Amygdala (tissue), 56 donors: ENCODE measurements at places on chromosomes 2 and 18.
A peak's percentile ranks its signal among the peaks of the same experiment; 100 is the strongest.

DNA sequence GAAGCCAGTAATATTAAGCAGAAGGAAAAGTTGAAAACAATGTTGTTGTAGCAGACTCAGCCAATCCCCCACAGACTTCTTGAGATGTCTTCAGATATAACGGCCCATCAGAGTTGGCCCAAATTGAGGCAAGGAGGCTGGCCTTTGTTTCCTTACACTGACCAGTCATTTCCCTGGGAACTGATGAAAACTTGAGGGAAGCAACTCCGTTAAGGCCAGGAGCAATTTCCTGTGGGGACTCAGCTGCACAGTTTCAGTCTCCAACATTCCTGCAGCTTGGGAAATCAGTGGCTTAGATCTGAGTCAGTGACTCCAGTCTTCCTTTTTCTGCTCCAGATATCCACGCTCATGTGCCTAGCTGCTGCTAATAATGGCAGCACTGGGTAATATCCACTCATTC is 75.7 kb downstream of the FTCDNL1 start:
- no peak for DNase-seq

- DNase-seq: no peak
These were observed 77.6 kb upstream of the RBM44 start for GRCh38 chr2:237720957-237721356.

GRCh38 chr18:72935744-72936143 is 68.0 kb upstream of the NETO1 start:
- DNase-seq: no peak

DNA sequence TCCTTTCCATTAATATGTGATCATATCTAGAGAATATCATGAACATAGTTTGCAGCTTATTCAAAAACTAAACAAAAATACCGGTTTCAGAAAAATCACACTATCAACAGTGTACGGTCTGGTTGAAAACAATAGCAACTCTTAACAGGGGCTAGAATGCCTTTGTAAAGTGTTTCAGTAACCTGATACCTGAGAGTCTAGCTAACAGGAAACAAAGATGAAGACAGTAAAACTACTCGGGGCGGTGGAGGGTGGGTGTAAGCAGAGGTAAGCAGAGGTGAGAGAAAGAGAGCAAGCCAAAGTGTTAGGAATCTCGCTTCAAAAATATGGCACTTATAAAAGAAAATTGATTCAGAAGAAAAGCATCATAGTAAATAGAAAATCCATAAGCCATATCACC is 109.0 kb upstream of the RGPD4 start:
- no peak for DNase-seq

- no peak for DNase-seq
These were observed 47.7 kb upstream of the SELENOI start for GRCh38 chr2:26298286-26298637.

DNA sequence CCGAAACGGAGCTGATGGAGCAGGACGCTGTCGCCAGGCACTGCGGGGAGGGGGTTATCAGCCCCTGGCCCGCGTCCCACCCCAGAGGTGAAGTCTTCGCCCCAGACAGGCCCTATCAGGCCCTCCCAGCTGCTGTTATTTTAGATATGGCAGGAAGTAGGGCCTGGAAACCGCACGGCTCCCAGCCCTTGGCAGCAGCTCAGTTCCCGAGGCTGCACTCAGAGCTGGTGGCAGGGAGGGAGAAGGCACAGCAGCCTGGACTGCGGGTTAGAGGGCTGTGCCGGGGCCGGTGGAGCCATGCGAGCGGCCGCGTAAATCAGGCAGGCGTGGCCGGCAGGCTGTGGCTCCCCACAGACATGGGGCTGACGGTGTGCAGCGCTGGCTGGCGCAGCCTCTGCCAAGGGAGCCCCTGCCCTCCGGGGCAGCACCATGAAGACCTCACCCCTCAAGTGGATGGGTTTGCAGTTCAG is 111.4 kb downstream of the NFATC1 start:
- peak; percentile 55 for DNase-seq

DNA sequence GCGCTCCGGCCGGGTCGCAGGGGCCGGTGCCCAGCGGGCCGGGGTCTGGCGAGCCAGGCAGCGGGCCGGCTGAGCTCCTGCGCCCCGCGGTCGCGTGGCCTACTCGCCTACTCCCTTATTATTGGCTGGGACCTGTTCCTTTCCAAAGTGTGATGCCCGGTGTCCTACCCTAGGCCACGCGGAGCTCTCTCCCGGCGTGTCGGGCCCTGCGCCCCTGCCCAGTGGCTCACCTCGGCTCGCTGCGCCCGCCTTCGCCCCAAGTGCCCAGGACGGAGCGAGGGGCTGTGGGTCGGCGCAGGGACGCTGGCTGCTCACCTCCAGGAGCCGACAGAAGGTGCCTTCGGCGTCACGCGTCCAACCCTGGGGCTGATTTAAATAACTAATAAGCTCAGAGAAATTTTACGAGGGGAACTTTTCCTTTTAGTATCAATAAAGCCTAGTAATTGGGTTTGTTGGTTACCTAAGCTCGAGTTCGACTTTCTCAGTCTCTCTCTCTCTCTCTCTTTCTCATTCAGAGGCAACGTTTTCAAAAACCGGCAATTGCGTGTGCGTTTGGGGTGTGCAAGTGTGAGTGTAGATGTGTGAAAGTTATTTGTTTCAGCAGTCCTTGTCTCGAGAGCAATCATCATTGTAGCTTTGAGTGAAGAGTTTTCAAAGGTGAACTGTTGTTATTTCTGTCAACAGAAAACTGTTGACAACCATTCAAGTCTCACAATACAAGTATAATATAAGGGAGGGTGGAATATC is 7.0 kb upstream of the SATB2 start:
- no peak for DNase-seq

DNA sequence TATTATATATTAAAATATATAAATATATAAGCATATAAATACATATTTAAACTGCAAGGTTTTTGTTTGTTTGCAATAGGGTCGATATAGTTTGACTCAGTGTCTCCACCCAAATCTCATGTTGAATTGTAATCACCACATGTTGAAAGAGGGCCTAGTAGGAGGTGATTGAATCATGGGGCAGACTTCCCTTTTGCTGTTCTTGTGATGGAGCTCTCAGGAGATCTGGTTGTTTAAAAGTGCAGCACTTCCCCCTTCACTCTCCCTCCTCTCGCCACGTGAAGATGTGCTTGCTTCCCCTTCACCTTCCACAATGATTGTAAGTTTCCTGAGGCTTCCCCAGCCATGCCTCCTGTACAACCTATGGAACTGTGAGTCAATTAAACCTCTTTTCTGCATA is 2137.3 kb upstream of the CELF4 start:
- no peak for DNase-seq

- no peak for DNase-seq
These were observed 20.4 kb downstream of the GRHL1 start for GRCh38 chr2:9971890-9972289.

GRCh38 chr18:4017480-4017879 is 437.6 kb downstream of the DLGAP1 start:
- DNase-seq: no peak

DNA sequence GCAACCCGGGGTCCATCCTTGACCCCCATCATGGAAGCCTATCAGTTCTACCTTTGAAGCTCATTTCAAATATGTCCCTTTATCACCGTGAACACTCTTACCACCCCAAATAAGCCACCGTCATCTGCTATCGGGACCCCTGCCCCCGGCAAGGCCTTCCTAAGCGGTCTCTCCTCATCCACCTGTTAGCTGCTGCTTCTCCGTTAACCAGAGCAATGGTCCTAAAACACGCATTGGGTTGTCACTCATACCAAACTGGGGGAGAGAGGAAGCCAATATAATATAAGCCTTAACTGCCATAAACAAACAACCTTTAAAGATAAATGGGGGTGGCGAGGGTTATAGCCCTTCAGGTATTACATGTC is 680 bp downstream of the ASNSD1 start:
- DNase-seq: no peak

- no peak for DNase-seq
These were observed 93.2 kb downstream of the MIB1 start for GRCh38 chr18:21833604-21834298.

- DNase-seq: no peak
These were observed 90.2 kb downstream of the NCK2 start for GRCh38 chr2:105834931-105835330.

DNA sequence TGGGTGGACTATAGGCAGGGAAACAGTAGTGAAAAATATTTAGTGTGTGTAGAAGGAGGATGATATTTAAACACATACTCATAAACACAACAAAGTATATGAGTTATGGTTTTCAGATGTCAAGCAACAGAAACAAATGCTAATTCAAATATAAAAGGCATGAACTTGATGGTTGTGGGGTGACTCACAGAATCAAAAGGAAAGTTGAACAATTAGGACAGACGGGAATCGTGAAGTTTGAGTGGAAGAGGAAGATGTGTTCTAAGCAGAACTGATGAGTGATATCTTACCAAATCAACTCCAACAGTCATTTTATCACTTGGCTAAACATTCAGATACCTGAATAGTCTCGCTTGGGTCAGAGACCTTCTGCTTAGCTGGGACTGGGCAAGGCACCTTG is 53.6 kb upstream of the ITGA6 start:
- DNase-seq: no peak

DNA sequence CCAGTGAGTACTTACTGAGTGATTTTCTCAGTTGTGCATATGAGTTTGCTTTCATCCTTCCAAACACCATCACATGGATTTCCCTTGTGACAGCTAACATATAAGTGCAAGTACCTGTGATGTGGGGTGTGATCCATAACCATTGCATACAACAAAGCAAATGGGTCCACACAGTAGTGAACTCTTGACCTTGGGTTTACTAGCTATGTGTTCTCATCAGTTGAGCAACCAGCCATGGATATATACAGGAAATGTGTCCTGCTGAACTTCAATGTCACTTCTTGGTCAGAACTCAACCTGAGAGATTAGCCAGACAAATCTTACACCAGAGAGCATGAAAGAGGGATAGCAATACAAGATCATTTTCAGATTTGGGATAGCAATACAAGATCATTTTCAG is 420.9 kb upstream of the KCNH7 start:
- DNase-seq: no peak

DNA sequence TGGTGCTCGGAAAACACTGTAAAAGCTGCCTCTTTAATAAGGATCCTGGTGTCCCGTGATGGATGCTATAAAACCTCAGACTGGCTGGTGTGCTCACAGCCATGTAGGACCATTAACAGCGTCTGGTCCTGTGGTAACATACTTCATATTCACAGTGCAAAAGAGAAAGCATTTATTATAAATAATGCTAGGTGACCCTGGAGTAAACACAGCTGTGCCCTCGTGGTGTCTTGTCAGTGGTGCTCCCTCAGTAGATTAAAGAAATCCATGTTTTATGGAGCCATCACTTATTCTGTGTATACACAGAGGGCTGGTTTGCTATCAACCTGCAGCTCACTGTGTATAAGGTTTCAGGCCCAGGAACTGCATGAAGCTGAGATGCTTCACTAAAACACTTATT is 106.9 kb downstream of the CDK15 start:
- DNase-seq: no peak

- no peak for DNase-seq
These were observed 17.4 kb upstream of the MRPL33 start for GRCh38 chr2:27754138-27754588.

DNA sequence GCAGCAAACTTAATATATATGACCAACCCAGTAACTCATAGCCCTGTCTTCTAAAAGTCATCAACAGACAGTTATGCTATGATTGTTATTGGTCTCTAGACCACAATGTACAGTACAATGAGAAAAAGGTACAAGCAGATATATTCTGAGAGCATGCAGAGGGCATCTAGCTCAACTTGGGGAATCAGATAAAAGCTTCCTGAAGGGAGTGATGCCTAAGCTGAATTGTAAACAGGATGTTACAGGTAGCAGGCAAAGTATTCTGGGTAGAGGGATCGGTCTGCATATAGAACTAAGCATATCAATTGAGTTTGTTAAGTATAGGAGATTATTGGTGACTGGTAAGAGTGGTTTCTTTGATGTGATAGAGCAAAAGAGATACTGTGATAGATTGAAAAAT is 30.3 kb downstream of the ME2 start:
- no peak for DNase-seq

- no peak for DNase-seq
These were observed 430.6 kb upstream of the VRK2 start for GRCh38 chr2:57615855-57616556.

DNA sequence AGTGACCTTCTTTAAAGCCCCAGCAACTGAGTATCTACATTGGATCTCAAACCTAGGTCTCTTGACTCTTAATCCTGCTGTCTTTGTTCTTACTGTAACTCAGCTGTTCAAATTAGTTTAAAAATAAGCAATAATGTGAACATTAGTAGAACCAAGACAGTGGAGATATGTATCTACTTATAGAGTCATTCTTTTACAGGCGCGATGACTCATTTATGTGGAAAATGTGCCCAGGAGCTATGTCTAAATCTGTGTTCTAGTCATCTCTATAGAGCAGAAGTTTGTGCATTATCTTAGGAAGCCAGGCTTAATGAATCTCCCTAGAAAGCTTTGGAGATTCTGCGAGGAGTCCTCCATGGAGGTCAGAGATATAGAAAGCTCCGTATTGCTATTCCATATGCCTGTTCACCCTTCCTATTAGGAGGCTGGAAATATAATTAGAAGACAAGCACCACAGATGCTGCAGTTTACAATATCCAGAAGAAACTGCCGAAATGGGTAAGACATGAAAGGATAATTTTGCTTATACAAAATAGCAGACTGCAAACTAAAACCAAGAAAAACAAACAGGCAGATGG is 211.6 kb downstream of the TRIB2 start:
- DNase-seq: peak; percentile 16

DNA sequence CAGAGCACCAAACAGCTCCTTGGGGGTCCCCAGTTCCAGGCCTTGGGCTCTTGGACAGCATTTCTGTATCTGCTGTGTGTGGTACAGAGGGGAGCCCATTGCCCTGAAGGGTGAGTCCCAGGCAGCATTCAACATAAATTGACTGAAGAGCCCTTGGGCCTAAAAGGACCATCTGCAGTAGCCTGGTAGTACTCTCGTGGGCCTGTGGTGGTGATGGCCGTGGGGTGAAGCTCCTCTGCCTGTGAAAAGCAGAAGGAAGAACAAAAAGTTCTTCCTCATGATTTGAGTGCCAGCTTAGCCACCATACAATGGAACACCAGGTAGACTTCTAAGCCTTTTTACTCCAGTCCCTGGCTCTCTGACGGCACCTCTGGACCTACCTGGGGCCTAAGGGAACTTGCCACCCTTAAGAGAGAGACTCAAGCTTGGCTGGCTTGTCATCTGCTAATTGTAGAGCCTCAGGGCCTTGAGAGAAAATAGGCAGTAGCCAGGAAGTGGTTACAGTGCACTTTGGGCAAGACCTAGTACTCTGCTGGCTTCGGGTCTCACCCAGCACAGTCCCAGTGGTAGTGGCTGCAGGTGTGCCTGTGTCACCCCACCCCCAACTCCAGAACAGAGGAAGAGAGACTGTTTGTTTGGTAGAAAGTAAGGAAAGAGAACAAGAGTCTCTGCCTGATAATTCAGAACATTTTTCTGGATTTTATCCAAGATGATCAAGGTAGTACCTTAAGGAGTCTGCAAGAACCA is 84.6 kb upstream of the CERS6 start:
- DNase-seq: no peak
